Colonic mucosa (tissue), 4 donors: ENCODE measurements at places on chromosomes 1 and 21. TPM values are rescaled to one million over a fixed set of nuclear protein-coding genes. Genes with fewer than 3 reads are reported as not detected.
A peak's percentile ranks its signal among the peaks of the same experiment; 100 is the strongest.

DNA sequence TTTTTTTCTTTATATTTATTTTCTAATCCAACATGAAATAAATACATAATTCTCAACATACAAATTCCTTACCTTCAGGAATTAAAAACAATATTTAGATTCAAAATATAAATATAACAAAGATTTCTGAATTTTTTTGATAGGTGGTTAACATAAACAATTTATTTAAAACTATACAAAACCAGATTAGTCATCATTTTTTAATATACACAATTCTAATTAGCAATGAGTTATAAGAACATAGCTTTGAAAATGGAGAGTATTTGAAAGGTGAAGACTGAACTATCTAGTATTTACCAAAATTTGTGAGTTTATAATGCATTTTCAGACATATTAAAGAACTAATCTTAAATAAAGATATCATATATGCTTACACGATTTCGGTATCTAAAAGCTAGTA, 37.5 kb downstream of the TPR start:
- DNase-seq, result no peak

- no peak for DNase-seq
These were observed 713.8 kb downstream of the KCNT2 start for GRCh38 chr1:195894411-195894810.

DNA sequence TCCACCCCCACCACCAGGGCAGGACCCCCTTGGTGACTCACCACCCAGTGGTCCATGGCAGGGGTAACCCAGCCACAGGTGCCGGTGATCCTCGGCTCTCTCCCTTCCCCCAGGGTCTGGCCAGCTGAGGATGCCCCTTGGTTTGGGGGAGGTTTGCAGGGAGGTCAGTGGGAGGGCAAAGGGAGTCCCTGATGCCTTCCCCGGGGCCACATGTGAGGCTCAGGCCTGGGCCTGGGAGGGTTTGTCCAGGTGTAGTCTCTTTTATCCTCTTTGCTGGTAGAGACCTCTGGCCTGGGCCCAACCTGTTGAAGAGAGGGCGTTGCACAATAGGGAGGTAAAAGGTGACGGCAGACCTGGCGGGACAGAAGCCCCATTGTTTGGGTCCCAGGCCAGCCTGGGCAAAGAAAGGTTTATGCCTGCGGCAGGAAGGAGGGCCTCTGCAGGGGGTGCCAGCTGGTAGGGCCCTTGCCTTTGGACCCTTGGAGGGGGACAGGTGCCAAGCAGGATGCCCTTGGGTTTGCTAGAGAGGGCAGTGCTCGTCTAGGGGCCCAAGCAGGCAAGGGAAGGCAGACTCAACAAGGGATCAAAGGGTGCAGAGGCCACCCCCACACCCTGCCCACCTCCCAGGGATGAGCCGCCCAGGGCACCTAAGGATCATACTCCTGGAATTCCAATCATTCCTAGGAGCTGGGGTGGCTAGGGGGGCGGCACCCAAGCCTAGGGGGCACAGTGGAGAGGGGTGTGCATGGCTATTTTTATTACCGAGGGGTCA, 760 bp upstream of the TINAGL1 start:
- DNase-seq, result peak; percentile 90

DNA sequence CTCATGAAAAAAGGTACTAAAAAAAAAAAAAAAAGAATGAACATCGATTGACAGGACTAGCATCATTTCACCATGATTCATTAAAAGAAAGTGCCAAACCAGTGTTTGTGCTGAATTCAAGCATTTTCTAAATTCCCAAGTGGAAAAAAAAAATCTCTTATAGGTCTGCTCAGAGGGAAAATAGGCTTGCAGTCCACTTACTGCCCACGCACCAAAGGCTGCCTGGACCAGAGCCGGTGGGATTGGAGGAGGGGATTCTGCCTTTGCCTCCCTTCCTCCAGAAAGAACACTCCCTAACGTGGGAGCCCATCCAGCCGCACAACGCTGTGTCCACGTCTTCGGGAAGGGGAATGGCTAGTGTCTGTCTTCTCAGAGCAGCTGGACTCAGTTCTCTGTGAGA, 5.5 kb upstream of the TRAPPC10 start:
- DNase-seq, result no peak

Gene IRF6
- total RNA-seq, result 133 TPM

DNA sequence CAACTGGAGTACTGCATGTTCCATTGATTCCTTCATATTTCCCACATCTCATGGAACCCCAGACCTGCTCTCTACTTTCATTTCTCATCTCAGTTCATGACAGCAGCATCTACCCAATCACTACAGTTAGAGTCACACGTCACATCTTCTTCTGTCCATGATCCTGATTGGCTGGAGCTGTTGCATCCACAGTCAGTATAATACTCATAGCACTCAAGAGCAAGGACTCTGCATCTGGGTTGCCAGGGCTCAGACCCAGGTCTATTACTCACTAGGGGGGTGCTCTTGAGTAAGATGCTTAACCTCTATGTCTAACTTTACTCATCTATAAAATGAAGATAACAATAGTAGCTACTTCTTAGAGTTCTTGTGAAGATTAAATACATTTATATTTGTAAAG, 4.4 kb upstream of the XPR1 start:
- DNase-seq, result no peak

DNA sequence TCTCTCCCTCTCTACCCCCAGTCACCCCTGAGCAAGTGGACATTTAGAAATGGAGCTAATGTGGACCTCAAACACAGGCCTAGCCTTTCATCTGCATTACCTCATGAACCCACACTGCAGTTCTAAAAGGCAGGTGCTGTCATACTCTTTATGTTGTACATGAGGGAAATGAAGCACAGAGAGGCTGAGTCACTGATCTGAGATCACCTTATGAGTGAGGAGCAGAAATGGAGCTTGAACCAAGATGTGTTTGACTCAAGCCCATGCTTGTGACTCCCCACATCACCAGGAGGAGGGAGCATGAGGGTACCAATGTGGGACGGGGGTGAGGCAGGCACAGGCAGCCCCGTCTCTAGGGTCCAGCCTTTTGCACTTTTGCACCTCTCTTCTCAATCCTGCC, 702.8 kb downstream of the PTPRU start:
- no peak for DNase-seq

- no peak for DNase-seq
These were observed 32.9 kb downstream of the RABIF start for GRCh38 chr1:202856014-202856413.

DNA sequence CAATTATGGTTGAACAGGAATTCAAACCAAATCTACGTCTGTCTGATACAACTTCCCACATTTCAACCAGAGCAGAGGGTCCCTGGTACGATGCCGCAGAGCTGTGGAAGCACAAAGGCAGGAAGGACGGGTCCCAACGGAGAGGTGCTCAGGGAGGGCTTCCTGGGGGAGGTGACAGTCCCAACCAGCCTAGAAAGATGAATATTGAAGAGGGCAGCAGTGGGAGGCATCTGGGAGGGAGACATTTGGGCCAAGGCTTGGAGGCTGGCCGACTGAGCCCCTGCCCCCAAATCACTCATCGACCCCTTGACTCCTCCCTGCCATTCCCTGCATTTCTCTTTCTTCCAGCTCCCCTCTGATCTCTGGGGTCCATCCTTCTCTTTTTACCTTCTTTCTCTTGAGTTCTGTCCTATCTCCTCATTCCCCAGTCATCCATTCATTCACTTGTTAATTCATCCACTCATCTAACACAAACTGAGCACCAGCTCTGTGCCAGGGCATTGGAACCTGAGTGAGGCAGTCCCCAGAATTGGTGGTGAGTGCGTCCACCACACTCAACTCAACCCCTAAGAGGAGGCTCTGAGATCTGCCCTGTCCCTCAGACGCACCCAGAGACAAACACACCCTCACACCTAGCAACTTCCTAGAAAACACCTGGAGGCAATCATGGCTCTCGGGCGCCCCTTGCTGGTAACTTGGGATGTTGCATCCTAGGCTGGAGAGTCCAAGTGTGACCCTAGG, 13.2 kb upstream of the CELA3B start:
- peak; percentile 92 for DNase-seq

Gene RHOU
- 13.3 TPM for total RNA-seq

Gene TNFSF4
- total RNA-seq, result 1.1 TPM

- no peak for DNase-seq
These were observed 21.4 kb downstream of the CNIH3 start for GRCh38 chr1:224637515-224637914.

GRCh38 chr1:99737016-99737415, 29.4 kb downstream of the FRRS1 start:
- DNase-seq, result peak; percentile 37

Gene CACNA1S
- total RNA-seq, result not detected

Gene AMY1B
- total RNA-seq, result not detected

Gene BRINP2
- not detected for total RNA-seq

DNA sequence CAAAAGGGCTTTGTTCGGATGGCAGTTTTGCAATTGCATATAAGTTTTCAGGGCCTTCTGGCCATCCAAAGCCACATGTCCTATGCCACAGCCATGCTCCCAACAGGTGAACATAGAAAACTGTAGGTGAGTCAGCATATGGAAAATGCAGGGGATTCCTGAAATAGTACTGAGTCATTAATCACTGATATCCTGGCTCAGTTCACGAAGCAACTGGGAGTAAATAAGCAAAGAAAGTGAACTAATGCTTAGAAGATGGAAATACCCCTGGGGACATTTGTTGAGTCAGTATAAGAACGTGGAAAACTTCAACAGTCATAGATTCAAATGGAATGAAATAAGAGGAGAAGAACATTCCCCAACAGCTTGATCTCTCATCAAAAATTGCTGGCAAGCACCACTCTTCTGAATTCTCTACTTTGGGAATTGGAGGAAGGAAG, 148.9 kb upstream of the RUNX1 start:
- DNase-seq, result no peak

Gene AGO4
- 17.5 TPM for total RNA-seq

- peak; percentile 21 for DNase-seq
These were observed 2.2 kb downstream of the PPP2R5A start for GRCh38 chr1:212287261-212287895.

DNA sequence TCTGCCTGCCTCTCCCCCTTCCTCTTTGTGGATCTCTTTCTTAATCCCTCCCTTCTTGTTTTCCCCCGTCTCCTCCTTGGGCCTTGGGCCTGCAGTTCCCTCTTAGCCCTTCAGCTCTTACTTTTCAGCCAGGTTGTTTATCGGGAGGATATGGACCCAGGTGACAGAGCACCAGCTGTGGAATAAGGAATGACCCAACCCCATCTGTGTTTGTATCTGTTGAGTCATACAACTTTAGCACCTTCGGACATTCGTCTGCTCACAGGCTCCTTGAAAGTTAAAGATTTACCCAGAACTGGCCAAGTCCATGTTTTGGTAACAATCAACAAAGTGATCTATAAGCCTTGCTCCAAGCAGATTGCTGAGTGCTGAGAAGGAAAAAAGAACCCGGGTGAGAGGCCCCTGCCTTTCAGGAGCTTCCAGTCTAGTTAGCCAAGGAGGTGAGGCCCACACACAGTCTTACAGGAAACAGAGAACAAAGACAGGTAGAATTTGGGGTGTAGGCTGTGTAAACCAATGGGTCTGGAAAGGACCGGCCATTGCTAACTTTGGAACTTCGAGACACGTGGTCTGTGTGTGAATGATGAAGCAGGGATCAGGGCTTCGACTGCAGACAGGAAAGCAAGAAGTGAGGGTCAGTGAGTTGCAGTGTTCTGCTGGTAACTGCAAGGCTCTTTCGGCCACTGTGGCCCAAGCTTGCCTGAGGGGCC, 66.7 kb upstream of the F3 start:
- DNase-seq, result peak; percentile 71

Gene DTL
- 19.9 TPM for total RNA-seq

Gene CRNN
- not detected for total RNA-seq

Gene FAM72D
- total RNA-seq, result 4.0 TPM

DNA sequence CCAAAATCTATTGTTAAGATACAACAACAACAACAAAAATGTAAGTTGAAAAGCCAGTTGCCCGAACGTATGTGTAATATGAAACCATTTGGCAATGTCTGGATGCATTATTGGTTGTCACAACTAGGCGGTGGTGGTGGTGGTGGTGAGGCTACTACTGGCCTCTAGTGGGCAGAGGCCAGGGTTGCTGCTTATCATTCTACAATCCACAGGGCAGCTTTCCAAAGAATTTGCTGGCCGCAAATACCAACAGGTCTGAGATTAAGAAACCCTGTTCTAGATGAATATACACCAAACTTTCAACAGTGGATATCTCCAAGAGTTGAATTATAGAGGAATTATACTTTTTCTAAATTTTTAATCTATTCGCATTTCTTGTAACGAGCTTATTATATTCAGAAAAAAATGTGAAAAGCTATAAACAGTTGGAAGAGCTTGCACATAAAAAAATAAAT, 26.8 kb upstream of the ZNF697 start:
- peak; percentile 52 for DNase-seq

DNA sequence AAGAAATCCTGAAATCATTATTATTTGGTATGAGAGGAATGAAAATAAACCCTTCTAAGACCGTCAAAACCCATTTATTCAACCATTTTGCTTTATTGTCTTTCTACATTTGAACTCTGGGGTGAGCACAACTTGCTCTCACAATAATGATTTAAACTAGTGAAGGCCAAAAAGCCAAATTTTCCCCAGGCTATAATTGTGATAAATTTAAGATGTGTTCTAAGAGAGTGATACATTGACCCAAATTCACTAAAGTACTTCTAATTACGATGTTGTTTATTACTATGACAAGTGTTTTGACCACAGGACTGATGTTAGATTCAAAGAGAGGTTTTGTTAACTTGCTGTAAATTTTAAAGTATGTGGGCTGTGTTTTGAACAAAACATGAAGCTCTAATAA, 670.9 kb upstream of the NR5A2 start:
- DNase-seq, result no peak

GRCh38 chr1:47838562-47839432, 158.4 kb downstream of the TRABD2B start:
- DNase-seq, result peak; percentile 63

Gene DYNLT4
- total RNA-seq, result 0.35 TPM

DNA sequence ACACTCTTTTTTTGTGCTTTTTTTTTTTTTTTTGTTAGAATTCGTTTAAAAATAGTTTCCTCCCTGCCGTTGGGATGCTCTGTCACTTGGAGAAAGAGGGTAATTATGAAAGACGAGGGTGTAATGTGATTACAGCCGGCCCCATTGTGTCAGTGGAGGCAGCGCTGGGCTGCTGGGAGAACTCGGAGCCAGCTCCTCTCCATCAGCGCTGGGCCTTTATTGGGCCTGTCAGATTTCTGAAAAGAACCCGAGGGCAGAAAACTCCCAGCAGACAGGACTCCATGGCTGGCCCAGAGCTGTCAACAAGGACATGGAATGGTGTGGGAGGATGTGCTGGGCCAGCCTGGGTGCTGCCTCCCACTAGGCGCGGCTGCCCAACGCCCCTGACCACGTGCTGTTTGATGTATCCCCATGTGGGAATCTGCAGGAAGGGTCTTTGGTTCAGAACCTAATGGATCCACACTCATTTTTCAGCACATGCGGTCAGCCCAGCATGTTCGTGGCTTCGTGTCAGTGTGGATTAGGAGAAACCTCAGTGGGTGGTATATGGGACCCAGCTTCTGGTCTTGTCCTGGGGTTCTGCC, 222.6 kb upstream of the KIAA0040 start:
- DNase-seq, result no peak

GRCh38 chr1:8116894-8117264, 90.8 kb upstream of the ERRFI1 start:
- no peak for DNase-seq

- no peak for DNase-seq
These were observed 3.0 kb downstream of the YARS1 start for GRCh38 chr1:32813941-32814739.

- DNase-seq, result no peak
These were observed 39.0 kb downstream of the NDC1 start for GRCh38 chr1:53799141-53799540.

Gene TIAM1
- total RNA-seq, result 5.8 TPM

- peak; percentile 74 for DNase-seq
These were observed 48.4 kb upstream of the SIPA1L2 start for GRCh38 chr1:232678185-232678886.
